ENCODE measurements at places on chromosomes 16 and 17. TPM values are rescaled to one million over a fixed set of nuclear protein-coding genes. Genes with fewer than 3 reads are reported as not detected.

Gene RNU2-1
- 5,074 TPM for total RNA-seq

Gene HEATR9
- not detected for total RNA-seq

Gene NHLRC4
- total RNA-seq: 0.52 TPM

Gene VTN
- total RNA-seq: 38.1 TPM

Gene BTBD17
- not detected for total RNA-seq

Gene KRTAP3-1
- total RNA-seq: not detected

Gene HEATR3
- total RNA-seq: 9.6 TPM

Gene SEZ6
- not detected for total RNA-seq

Gene ZG16B
- 0.37 TPM for total RNA-seq

- peak; percentile 41 for DNase-seq
Observed at GRCh38 chr17:534071-534691, 180.5 kb downstream of the VPS53 start.

DNA sequence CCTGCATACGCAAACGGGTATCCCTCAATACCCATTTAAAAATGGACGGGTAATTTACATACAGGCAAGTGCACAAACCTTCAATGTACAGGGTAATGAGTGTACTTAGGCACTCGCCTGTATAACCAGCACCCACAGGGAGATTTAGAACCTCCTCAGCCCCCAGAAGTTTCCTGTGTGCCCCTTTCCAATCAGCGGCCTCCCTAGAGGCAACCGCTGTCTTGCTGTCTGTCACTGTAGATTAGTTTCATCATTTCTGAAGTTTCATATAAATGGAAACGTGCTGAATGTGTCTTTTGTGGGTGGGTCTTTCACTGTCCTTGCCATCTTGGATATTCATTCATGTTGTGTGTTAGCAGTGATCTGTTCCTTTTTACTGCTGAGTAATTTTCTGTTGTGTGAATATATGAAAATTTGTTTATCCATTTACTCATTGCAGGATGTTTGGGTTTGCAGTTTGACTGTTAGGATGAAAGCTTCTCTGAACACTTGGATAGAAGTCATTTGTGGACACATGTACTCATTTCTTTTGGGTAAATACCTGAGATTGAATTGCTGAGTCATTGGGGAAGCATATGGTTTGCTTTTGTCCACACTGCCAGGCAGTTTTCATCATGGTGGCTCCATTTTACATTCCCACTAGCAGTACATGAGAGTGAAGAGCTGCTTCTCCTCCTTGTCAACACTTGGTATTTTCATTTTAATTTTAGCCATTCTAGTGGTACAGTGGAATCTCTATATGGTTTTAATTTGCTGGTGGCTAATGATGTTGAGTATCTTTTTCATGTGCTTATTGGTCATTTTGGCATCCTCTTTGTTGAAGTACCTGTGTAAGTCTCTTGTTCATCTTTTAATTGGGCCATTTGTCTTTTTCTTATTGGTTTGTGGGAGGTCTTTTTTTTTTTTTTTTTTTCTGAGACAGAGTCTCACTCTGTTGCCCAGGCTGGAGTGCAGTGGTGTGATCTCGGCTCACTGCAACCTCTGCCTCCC, 2.1 kb upstream of the ADCY7 start:
- DNase-seq: no peak

DNA sequence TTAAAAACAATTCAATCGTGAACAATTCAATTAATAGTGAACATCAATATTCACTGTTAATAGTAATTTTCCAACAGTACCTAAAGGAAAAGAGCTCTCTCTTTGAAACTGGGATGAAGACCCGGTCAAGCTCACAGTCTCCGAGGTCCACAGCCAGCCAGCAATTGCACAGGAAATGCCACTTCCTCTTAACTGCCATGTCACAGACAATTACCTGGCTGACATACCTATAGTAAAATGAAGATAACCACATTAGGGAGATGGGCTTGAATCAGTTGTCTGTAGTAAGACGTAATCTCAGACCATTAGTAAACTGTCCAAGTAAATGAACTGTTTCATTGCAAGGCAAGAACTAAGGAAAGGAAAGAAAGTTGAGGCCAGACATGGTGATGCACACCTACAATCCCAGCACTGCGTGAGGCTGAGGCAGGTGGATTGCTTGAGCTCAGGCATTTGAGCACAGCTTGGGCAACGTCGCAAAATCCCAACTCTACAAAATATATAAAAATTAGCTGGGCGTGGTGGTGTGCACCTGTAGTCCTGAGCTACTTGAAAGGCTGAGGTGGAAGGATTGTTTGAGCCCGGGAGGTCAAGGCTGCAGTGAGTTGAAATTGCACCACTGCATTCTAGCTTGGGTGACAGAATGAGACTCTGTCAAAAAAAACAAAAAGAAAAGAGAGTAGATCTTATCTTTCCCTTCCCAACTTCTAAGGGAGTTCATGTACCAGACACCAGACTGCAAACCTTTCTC, 36.9 kb downstream of the PKD1L3 start:
- DNase-seq: no peak

- no peak for DNase-seq
Observed at GRCh38 chr17:33473061-33473460, 180.0 kb upstream of the ASIC2 start.

- DNase-seq: no peak
Observed at GRCh38 chr17:45867171-45867570, 22.5 kb downstream of the SPPL2C start.

- no peak for DNase-seq
Observed at GRCh38 chr16:1441391-1441829, 2.9 kb downstream of the CCDC154 start.

DNA sequence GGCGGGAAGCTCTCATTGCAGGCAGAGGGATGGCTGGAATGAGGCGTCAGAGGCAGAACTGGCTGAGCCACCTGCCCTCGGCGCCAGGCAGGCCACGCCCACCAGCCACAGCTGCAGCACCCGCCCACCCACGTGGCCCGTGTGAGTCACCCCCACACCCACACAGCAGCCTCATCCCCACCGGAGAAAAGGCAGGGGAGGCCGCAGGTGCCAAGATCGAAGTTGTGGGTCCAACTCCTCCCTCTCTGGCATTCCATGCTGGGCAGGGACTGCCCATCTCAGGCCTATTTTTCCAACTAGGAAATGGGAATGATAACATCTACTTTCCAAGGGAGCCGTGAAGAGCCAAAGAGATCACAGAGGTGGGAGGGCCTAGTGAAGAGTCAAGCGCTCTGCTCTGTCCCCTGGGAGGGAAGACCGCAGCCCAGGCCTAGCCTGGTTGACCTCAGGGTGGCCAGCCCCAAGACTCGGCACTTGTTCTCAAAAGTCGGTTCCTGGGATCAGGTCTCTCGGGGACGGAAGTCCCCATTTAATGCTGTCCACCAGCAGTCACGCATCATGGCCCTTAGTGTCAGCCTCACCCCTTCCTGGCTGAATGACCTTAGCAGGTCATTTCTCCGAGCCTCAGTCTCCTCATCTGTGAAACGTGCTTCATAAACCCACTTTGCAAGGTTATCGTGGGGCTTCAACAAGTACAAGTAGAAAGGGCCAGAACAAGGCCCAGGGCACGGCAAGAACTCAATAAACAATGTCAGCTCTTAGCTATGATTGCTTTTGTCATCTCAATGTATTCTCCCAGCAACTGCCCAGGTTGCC, at the start of gene TRPV3:
Gene TRPV3, minus strand, starts transcription at position 45 of the 816 bp plus-strand sequence. CDS start 2,962 bp downstream, outside the sequence.
- no peak for DNase-seq

DNA sequence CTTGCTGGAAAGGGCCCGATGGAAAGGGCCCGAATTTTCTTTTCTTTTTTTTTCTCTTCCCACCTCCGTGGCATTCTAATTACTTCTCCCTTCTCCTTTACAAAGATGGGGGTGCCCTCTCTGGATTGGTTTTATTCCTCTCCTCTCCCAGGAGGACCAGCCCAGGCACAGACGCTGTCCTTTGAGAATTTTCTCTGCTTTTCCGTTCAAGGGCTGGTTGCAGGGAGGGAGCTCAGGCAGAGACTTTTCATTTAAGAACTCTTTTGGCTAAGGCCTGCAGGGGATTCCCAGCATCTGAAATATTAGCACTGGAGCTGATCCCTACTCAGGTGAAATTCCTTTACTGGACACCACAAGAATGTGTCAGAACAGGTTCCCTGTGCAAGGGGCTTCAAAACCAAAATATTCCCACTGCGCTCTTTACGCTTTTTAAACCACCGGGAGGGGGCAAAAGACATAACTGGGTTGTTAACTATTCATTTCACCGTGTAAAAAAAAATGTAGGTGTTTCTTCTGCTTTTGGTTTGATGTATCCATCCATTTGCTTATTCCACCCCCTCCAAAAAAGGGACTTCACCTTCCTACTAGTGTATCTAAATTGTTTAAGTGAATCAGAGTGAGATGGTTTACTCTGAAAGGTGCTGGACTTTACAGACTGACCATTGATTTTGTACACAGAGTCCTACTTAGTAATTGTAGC, 1.4 kb downstream of the NFAT5 start:
- DNase-seq: no peak

DNA sequence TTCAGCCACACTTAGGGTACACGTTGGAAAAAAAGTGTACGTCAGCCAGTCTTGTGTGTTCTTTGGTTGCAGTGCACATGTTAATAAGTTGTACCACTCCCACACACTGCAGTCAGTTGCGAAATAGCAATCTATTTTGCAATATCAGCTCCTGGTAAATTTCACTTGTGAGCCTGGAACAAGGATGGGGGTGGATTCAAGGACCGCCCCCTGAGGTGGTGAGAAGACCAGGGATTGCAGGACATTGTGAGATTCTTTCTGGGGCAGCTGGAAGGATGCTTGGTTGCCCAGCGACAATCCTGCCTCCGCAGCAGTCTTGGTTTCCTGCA, 78.6 kb upstream of the ZFHX3 start:
- peak; percentile 56 for DNase-seq

GRCh38 chr16:75025761-75026160, 26.9 kb downstream of the ZNRF1 start:
- DNase-seq: no peak
